ENCODE measurements at places on chromosomes 3 and 15.

DNA sequence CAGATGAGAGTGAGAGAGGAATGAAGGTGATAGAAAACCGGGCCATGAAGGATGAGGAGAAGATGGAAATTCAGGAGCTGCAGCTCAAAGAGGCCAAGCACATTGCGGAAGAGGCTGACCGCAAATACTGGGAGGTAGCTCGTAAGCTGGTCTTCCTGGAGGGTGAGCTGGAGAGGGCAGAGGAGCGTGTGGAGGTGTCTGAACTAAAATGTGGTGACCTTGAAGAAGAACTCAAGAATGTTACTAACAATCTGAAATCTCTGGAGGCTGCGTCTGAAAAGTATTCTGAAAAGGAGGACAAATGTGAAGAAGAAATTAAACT, 88.9 kb downstream of the EOMES start:
- DNase-seq, result peak; percentile 32

DNA sequence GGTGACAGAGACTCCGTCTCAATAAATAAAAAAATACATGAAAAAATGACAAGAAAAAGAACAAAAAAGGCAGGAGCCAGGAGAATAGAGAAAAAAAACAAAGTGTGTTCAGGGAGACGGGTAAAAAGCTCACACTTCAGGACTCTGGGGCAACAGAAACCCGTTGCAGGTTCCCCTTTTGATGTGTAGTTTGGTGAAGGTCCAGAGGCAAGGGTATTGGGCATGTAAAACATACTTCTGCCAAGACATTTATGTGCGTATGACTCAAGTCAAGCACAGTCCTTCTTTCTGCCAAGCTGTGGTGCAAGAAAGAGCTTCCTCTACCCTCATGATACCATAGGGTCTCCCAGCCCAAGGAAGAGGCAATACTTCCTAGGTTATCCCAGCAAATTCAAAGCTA, 33.4 kb upstream of the STRIT1 start:
- DNase-seq, result no peak

DNA sequence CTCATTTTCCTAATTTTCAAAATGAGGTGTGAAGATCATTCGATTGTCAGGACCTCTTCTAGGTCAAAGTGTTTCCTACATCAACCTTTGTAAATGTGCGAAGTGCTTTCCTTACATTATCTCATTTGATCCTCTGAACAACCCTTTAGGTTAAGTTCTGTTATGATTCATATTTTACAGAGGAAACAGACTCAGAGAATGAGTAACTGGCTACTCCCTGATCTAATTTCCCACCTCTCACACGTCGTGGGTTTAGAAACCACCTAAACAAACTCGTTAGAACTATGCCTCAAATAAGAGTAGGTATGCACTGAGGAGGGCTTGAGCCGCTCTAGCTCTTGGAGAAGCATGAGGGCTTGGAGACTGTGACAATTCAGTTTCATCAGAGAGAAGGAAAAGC, 148.6 kb downstream of the CD47 start:
- DNase-seq, result no peak

- no peak for DNase-seq
Measured at GRCh38 chr15:93454788-93455187, 365.8 kb upstream of the RGMA start.

- DNase-seq, result peak; percentile 27
Measured at GRCh38 chr3:97940034-97940433, 32.2 kb downstream of the RIOX2 start.

DNA sequence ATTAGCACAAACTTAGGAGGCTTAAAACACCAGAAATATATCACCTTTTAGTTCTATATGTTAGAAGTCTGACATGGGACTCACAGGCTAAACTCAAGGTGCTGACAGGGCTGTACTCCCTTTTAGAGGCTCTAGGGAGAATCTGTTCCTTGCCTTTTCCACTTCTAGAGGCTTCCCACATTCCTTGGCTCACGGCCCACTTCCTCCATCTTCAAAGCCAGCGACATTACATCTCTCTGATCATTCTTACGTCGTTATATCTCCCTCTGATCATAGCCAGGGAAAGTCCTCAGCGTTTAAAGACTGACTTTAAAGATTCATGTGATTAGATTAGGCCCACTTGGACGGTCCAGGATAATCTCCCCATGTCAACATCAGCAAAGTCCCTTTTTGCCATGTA, 166.3 kb downstream of the GREM1 start:
- no peak for DNase-seq

DNA sequence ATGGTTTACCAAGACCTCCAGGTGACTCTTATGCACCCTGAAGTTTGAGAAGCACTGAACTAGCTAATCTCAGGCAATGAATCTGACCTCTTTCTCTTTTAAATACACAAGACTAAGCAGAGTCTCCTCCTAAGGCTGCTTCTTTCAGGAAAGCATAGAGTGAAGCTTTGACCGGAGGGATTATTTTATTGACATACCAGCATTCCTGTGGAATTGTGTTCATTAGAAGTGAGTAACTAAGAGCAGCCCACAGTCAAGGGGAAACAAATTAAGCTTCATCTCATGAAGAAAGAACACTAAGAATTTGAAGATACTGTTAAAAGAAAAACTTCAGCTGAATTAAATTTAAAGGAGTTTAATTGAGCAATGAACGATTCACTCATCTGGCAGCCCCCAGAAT, 963.5 kb downstream of the NTRK3 start:
- DNase-seq, result no peak

DNA sequence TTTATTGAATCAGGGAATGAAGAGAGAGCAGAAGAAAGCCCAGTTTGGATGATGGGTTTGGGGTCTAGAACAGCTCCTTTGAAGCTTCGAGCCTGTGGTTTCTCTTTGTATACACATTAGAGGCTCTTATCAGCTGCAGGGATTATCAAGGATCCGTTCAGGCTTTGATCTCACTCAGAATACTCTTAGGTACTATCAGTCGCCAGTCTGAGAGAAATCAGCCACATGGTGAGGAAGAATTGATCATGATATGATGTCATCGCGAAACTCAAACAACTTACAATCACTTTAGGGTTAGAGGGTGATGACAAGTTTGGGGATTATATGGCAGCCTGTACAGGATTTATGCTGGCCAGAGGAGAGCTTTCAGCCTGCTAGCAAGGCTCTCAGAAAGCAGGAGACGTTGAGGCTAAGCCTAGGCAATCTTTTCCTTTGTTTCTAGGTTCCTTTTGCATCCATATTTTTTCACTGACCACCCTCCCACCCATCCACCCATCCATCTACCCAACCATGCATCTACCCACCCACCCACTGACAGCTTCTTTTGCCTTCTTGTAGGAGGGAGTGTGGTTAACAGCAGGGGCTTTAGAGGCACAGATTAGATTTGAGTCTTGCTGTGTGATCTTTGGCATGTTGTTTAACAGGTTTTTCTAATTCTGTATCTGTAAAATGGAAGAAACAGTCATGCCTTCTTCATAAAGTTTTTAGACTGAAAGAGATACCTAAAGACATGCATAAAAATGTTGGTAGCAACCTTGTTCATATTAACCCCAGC, 330.4 kb upstream of the LRRFIP2 start:
- DNase-seq, result no peak

DNA sequence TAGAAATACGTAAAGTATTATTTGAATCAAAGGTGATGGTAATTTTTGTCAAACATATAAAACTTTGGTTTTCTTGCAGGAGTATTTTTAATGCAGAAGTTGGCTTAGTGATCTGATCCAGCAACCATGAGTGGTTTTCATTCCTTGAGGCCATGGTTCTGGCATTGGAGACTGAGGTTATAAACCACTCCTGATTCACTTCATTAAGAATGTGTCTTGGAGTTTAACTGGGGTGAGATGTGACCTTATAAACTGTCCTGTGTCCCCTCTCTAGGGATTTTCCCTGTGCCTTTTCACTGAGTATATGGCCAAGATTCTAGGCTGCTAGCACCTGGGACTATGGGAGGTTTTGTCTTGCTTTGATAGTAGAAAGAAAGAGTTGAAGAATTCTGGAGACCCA, 94.3 kb downstream of the RYR3 start:
- DNase-seq, result no peak

DNA sequence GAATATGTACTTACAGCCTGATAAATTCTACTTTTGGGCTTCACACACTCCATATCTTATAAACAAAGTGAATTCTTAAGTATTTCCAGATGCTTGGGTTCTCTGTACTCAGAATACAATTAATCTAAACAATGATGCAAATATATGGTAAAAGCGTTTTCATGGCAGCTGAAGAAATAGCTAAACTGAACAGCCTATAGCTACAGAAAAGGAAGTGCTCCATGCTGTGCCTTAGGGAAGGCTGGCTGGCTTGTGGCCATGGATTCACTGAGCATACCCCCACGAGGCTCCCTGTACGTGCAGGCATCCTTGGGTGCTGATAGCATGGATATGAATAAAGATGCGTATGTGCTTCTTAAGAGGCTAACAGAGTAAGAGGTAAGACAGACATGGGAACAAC, 264.0 kb downstream of the KLF13 start:
- DNase-seq, result no peak

GRCh38 chr15:76234337-76234889, 76.9 kb downstream of the ETFA start:
- no peak for DNase-seq
